Stimulated activated CD8-positive, alpha-beta memory T cell treated with anti-CD3 and anti-CD28 coated beads, Interleukin-4, amount 100 ng/mL, for 48 hours (primary cell): ENCODE measurements at places on chromosomes 5 and 9.

GRCh38 chr5:53422539-53422938, 57.9 kb upstream of the FST start:
- DNase-seq, result no peak

- no peak for DNase-seq
Measured at GRCh38 chr5:56270058-56270457, 36.9 kb upstream of the ANKRD55 start.

- DNase-seq, result no peak
Measured at GRCh38 chr9:115133649-115134048, 15.7 kb upstream of the TNC start.

DNA sequence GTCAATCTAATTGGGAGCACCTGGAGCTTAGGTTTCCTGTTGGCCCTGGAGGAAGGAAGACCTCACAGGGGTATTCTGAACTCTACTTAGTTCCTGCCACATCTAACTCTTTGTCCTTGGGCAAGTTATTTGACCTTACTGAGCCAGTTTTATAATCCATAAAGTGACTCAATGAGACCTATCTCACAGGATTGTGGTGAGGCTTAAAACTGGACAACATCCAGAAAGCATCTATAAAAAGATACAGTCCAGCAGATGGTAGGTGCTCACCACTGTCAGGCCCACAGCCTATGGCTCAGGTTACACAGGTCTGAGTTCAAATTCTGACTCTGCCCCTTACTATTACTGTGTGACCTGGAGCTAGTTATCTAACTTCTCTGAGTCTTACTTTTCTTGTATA, 23.3 kb downstream of the KCNV2 start:
- DNase-seq, result no peak

DNA sequence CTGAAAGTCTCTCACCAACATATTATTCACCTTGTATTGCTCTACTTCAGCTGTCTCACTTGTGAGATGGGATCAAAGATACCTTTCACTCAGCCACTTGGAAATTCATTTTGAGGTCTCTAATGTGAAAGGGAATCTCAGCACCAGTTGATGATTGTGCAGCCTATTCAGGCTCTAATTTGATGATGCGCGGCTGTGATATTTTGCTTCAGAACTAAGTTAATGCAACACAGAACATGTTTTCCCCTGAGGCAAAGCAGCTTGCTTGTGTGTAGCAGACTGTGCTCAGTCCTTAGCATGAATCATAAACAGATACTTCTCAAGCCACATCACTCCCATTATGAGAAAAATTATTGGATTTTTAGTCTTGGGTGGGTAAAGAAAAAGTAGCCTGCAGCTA, 378.8 kb downstream of the OSTF1 start:
- DNase-seq, result no peak
